ENCODE measurements at places on chromosomes 7 and 10.

GRCh38 chr7:113282875-113283274, 164.5 kb upstream of the SMIM30 start:
- DNase-seq, result no peak

- no peak for DNase-seq
These were observed 45.7 kb downstream of the ANKMY2 start for GRCh38 chr7:16599860-16600259.

DNA sequence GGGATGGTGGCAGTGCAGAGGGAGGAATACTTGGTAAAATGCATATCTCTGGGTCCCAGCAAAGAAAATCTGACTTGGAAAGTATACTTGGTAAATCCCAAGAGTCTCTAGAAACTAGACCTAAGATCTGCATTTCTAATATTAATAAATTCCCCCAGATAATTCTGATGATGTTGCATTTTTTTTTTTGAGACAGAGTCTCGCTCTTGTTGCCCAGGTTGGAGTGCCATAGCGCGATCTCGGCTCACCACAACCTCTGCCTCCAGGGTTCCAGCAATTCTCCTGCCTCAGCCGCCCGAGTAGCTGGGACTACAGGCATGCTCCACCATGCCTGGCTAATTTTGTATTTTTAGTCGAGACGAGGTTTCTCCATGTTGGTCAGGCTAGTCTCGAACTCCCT, 97.9 kb upstream of the ANK3 start:
- no peak for DNase-seq

- DNase-seq, result no peak
These were observed 4.8 kb downstream of the IDE start for GRCh38 chr10:92569071-92569470.

DNA sequence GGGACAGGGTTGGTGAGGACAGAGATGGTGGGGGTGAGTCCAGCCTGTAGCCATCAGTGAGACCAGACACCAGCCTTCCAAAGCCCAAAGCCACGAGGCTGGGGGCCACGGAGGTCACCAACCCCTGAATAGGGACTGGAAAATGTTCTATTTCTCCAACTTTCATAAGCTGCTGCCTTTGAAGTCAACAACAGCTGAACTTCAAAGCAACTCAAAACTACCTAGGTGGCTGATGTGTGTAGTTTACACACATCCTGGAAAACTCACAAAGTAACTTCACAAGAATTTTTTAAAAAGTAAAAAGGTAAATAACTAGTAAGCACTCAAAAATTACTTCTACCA, 88.8 kb downstream of the CHST15 start:
- DNase-seq, result no peak

DNA sequence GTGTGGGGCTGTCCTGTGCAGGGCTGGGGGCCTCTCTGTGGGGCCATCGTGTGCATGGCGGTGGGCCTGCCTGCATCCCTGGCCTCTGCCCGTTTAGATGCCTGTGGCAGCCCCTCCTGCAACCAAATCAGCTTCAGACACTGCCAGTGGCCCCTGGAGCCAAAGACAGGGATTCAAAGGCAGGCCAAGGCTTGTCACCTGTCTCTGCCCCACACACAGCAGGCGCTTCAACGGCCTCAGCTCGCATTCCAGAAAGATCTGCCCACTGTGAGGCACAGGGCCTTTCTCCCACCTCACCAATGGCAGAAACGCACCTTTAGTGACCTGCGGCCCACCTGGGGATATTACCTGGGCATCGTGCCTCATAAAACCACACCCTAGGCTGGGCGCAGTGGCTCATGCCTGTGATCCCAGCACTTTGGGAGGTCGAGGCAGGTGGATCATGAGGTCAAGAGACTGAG, 46.0 kb downstream of the INSIG1 start:
- DNase-seq, result no peak

GRCh38 chr7:132065193-132065988, 509.0 kb upstream of the PODXL start:
- DNase-seq, result no peak

- DNase-seq, result no peak
These were observed 27.3 kb downstream of the JCAD start for GRCh38 chr10:30032125-30032524.

- no peak for DNase-seq
These were observed 67.0 kb upstream of the PLXDC2 start for GRCh38 chr10:19749185-19749729.

DNA sequence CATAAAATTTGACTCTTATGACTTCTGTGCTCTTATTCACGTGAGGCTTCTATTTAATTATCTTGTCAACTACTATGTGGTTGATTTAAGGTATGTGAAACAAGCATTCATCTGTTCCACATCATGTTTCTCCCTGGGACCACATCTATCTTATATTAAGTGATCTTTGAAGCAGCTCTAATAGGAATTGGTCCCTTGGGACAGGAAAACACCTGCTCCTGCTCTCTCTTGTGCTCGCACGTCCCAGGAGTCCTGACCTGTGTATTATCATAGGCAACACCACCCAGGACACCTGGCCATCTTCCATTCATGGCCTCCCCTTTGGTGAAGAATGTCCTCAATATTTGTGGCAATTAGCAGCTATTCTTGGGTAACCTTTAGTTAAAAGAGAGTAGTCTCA, 269.2 kb downstream of the NRG3 start:
- no peak for DNase-seq

- DNase-seq, result no peak
These were observed 16.1 kb downstream of the ST7 start for GRCh38 chr7:116969371-116969902.

DNA sequence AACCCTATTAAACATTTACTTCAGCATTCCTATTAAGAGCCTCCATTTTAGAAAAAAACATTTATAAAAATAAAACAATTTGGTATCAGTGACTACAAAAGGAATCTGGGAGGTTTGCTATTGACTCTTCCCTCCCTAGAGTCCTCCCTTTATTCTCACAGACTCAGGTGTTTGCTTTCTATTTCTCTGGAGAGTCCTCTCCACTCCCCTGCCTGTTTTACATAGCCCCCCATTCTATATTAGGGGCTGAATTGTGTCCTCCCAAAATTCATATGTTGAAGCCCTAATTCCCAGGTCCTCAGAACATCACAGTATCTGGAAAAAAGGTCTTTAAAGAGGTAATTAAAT, 69.8 kb downstream of the COA1 start:
- DNase-seq, result no peak

DNA sequence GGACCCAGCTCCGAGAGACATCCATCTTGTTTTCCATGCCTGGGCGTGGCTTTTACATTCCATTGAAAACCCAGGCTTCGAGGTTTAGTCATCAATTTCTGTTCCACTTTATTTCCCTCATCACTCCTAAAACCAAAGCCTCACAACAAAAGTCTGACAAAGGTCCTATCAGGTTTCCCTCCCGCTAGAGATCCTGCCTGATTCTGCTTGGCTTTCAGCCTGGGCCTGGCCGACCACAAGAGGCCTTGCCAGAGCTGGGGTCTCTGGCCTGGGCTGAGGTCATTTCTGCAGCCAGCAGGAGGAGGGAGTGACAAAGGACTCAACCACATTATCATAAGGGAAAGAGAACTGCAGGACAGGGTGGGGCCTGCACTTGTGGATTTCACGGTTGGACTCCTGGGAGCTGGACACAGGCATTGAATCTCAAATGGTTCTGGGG, 167.0 kb downstream of the FANK1 start:
- no peak for DNase-seq

DNA sequence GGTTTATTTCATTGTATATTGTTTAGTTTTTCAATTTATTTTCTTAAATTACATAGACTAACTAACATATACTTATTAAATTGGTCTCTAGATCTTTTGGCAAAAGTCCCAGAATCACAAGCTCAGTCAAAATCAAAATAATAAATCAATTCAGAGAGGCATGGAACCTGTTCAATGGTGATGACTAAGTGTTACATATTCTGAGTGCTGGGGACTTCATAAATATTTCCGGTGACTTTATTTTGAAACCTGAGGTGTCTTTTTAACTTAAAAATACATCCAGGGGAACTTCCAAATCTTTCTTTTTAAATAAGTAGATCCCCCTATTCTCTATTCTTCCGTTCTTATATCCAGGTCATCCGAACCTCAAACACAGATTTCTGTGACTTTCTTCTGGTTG, 89.6 kb upstream of the ZNF804B start:
- DNase-seq, result no peak

DNA sequence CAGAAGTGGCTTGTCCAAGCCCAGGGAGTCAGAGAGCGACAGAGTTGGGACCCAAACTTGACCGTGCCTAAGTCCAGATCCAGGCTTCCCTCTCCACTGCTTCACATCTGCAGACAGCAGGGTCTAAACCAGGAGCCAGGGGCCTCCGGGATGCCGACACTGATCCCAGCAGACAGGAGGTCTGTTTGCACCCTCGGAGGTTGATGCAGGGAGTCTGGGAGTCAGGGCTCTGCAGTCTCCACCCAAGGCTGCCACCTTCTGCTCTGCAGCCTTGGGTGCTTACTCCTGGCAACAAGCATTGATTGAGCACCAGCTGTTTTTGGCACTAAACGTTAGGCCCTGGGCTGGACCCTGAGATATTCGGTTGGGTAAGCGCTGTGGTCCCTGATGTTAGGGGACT, 21.0 kb downstream of the ELFN1 start:
- no peak for DNase-seq

DNA sequence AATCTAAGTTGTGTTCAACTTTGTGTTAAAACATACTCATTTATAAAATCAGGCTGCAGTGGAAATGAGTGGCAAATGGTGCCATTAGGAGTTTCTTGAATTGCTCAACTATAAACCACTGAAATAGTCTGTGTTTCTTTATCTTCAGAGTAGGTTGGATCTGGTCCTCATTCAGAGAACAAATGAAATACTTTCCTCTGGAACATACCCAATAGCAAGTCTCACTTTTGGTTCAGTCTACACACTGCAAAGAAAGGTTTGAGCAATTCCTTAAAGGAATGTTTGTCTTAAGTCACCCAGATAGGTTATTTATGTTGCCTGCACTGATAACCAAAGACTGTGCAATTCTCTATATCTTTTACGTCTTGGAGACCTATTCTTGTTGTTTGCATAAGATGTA, 62.5 kb downstream of the ABCB4 start:
- no peak for DNase-seq

GRCh38 chr7:26070290-26070689, 81.7 kb upstream of the NFE2L3 start:
- no peak for DNase-seq

DNA sequence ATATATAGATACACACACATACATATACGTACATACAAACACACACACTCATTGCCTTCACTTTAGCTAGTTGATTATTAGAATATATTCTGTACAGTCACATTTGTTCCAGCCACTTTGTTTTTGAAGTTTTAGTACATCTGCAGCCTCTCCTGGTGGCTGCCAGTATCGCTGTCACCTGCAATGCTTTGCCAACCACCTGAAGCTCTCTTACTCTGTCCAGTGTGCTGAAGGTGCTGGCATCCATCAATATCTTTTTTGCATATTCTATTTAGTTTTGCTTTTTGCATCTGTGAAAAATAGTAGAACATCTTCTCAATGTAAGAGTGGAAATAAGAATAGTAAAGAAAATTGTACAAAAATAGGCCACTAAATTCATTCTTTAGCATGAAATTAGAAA, 388.6 kb downstream of the EXOC4 start:
- no peak for DNase-seq

GRCh38 chr10:6292741-6293151, 90.0 kb downstream of the PFKFB3 start:
- DNase-seq, result no peak

GRCh38 chr10:75860009-75860408, 428.6 kb downstream of the LRMDA start:
- DNase-seq, result no peak

GRCh38 chr10:89861584-89862301, 160.4 kb downstream of the KIF20B start:
- DNase-seq, result no peak

DNA sequence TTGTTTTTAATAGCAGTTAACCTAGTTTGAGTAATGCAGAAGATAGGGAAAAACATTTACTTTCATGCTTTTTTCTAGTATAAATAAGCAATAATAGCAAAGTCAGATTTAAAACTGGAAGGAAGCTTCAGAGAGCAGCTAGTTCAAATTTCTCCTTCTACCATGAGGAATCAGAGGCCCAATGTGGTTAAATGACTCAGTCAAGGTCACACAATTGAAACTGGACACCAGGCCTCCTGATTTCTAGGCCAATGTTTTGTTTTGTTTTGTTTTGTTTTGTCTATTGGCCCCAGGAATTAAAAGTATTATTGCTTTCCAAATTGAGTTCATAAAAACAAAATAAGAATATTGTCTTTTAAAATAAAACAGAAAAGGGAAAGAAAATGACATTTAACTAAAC, 122.3 kb downstream of the TRIL start:
- no peak for DNase-seq

DNA sequence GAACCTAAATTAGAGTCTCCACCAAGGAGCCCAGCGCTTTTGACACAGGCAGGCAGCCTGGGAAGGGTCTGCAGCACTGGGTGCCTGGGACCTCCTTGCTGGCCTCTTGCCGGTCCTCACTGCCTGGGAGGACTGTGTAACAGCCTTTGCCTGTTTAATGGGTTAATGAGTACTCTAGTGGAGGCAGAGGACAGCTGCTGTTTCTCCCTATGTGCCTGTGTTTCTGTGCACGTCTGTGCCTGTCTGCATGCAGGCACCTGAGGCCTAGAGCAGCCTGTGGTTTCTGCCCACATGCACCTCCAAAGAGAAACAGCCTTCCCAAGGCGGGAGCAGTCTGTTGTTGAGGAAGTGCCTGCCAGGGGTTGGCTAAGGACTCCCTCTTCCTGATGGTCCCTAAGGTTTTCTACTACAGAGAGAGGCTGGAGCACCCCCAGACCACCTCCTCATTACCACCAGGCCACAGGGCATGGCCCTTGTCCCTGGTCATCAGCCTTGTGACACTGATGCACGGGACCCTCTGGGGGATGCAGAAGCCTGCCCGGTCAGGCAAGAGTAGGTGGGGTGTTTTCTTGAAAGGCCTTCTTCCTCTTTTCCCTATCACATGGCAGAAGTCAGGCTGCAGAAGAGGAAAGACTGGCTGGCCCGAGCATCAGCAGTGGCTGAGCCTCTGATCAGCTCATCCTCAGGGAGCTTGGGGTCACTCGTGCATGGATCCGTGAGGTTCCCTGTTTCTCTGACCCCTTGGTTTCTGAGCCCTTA, 14.2 kb downstream of the SLC29A3 start:
- no peak for DNase-seq

DNA sequence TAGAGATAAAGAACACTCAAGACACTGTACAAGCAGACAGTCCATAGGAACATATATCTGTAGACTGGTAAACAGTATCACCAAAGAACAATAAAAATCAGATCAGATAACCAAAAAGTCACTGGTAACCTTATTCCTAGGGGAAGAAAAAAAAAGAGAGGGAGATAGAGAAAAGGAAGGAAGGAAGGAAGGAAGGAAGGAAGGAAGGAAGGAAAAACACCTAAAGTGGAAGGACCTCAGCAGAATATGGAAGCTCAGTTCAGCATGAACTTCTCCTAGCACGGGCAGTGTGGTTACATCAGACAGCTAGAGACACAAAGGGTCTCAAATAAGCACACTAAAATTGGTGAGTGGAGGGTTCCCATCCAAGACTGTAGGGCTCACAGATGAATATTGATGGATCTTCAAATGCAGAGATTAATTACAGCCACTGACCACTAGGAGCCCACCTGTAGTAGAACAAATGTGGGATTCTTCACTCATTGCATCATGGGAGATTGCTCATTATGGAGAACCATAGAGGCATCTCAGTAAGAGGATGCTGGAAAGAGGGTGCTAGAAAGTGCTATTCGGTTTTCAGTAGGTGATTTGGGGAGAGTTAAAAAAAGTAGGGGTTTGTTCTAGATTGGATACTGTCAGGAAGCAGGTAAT, 293.4 kb upstream of the C7orf33 start:
- DNase-seq, result no peak

All from activated CD4-positive, CD25-positive, alpha-beta regulatory T cell (primary cell).